ENCODE measurements at places on chromosomes 13 and 19. TPM values are rescaled to one million over a fixed set of nuclear protein-coding genes. Genes with fewer than 3 reads are reported as not detected.

CAPN12 gene
- total RNA-seq: 4.3 TPM

PTH2 gene
- total RNA-seq: not detected

CRLF1 gene
- 0.87 TPM for total RNA-seq

APC2 gene
- total RNA-seq: 0.22 TPM

CEACAM21 gene
- not detected for total RNA-seq

PROZ gene
- not detected for total RNA-seq

FGF21 gene
- total RNA-seq: not detected
